ENCODE measurements at places on chromosomes 1 and 21.

DNA sequence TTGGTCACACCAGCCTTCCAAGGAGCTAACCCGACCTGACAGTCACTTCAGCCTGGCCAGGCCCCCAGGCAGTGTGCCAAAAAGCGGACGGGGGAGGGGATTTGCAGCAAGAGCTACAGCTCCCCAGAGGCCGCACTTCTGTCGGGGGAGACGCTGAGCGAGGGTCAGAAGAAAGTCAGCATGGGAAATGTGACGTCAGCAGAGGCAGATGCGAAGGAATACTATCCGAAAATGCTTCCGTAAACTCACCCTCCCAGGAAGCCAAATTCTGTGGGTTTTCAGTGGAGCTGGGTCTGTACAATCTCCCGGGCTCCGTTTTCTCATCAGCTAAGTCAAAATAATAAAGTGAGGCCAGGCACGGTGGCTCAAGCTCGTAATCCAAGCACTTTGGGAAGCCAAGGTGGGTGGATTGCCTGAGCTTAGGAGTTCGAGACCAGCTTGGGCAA lies 28.5 kb upstream of the ECE1 start:
- no peak for DNase-seq

- no peak for DNase-seq
Observed at GRCh38 chr1:229068270-229068987, 202.5 kb upstream of the RAB4A start.

DNA sequence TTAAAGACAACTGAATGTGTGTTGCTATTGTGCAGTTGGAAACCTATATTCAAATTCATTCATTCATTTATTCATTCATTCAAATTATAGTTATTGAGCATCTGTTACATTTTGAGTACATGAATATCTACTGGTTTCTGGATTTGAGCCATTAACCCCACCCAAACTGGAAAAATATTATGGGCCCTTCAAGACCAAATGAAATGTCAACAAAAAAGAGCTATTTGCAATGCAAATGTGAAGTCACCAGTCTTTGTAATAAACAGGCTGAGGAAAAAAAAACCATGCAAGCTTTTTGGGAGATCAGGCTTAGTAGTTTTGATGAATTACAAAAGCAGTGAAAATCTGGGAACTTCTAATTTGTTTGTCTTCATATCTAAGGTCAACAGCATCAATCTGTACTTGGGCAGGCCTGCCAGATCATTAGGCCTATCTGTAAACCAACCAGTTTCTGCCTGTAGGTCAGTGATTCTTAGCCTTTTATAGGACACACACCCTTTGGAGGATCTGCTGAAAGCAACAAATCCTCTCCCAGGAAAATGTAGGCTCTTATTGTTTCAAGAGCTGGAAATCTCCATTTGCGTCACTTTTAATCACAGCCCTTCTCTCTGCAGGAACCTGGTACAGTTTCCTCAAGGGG lies 134.7 kb downstream of the FAM78B start:
- no peak for DNase-seq

DNA sequence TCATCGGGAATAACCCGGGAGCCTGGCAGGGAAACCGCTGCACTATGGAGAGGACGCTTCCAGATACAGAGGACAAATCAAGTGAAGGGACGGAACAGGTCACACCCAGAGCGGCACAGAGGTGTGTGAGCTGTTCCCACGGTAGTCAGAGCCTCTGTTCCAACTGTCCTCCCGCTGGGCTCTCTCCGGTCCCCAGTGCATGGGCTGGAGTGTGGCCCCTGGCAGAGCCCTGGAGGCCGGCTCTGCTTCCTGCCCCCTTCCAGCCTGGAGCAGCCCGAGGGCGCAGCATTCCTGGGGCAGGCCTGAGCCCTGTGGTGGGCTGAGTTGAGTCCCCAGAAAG lies 11.9 kb upstream of the ZBTB21 start:
- DNase-seq = no peak

DNA sequence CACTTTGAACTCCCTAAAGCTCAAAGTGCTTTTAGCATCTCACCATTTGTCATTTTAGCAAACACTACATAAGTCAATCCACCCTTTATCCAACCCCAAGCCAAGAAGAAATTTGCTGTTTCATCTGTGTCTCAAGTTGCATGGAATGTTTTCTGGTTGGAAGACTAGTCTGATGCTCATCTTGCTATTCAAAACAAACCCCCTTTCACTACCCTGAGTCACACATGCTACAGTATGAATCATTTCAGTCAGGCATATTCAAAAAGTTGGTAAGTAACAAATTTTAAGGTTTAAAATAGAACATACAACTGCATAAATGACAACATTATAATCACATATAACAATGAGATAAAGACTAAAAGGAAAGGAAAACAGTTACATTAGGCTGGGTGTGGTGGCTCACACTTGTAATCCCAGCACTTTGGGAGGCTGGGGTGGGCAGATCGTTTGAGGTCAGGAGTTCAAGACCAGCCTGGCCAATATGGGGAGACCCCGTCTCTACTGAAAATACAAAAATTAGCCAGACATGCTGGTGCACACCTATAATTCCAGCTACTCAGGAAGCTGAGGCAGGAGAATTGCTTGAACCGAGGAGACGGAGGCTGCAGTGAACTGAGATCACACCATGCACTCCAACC lies 38.7 kb downstream of the DSTYK start:
- DNase-seq = no peak

- no peak for DNase-seq
Observed at GRCh38 chr1:76390456-76390855, 315.9 kb downstream of the ST6GALNAC3 start.

- no peak for DNase-seq
Observed at GRCh38 chr1:170586321-170587252, 54.6 kb downstream of the GORAB start.

GRCh38 chr1:33841494-33841893 lies 22.4 kb upstream of the HMGB4 start:
- DNase-seq = no peak

- DNase-seq = no peak
Observed at GRCh38 chr1:230599926-230600656, 42.2 kb upstream of the COG2 start.

DNA sequence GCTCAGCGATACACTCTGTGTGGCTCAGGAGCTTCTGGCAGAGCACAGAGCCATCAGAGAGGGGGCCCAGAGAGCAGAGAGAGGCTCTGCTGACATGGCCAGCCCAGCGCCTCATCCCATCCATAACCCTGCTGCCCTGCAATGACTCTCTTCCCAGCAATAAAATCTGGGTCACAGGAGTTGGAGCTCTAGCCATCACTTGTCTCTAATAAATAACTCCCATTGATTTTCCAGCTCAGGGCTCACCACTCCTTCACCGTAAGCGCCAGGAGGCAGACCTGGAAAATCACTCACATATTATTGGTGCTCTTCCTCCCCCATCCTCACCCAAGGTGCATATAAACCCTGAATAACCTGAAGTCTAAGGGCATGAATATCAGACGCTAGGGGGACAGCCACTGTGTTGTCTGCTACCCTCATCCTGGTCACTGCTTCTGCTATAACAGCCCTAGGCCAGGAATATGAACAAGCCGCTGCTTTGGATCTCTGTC lies at the start of gene APCS:
TSS of gene APCS (plus strand) at position 366 of the 491 bp plus-strand sequence. CDS start at position 462, 96 bp downstream.
- no peak for DNase-seq

DNA sequence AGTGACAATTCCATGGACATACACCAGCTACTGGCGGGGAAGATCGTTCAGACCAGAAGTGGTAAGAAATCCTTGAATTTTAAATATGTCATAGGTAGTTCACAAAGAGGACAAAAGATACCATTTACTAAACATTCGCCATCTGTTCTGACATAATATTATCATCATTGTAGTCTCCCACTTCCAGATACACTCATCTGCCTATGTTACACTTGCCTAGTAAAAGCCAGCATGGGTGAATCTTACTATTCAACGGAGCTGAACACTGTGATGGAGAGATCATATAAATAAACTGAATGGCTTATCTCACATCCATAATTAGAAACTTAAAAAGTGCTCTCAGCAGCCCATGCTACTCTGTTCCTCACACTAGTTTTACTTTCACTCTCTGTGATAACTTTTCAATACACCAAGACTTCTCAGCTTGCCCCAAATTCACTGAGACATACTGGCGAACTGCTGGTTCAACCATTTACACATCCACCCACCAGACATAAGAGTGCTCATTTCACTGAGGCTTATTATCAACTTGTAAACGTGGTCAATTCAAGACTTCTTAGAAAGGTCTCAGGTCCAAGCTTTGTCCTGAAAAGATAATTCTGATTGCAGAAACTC lies 463 bp upstream of the PRRC2C start:
- no peak for DNase-seq

GRCh38 chr1:231735411-231735810 lies 108.8 kb downstream of the DISC1 start:
- DNase-seq = no peak

DNA sequence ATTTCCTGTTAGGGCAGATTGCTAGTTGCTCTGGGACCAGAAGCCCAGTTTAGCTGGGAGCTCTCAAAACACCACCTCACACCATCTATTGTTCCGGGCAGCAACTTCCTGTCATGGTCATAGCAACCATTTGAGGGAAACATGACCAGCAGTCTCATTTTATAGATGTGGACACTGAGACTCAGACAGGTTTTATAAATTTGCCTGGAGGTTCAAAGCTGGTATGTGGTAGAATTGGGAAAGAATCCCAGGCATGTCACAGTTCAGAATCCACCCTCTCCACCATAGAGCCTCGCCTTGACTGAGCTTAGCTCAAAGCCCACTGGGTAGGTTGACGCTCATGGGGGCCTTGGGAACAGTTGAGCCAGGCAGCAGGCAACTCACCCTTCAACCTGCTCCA lies 14.0 kb upstream of the TRIM67 start:
- DNase-seq = no peak

GRCh38 chr21:32888971-32889370 lies 117.4 kb upstream of the PAXBP1 start:
- DNase-seq = no peak

DNA sequence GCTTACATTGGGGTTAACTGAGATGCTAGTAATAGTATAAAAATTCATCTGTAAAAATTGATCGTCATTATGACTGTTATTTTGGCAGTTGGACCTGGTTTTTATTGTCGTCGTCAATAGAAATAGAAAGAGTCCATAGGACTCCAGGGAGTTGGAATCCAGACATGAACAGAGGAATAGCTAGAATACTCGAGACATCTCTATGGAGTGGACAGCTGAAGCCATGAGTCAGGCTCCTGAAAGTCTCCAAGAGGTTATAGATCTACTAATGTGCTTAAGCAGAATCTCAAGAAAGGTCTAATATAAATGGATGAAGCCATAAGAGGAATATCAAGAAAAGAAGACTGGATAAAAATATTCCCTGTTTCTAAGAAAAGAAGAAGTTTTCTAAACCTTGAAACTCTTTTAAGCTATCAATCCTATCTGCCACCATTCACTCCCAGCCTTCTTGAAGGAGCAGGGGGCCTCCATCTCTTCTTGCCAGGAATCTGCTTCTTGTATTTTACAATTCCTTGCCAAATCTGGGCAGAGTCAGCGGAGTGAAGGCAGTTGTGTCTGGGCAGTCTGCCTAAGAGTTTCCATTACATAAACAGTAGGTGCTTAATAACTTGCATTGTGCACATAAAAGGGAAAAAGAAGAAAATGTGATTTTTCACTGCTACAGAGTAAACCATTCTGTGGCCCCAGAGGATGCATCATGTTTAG lies 163.3 kb downstream of the ST6GALNAC5 start:
- DNase-seq = no peak

DNA sequence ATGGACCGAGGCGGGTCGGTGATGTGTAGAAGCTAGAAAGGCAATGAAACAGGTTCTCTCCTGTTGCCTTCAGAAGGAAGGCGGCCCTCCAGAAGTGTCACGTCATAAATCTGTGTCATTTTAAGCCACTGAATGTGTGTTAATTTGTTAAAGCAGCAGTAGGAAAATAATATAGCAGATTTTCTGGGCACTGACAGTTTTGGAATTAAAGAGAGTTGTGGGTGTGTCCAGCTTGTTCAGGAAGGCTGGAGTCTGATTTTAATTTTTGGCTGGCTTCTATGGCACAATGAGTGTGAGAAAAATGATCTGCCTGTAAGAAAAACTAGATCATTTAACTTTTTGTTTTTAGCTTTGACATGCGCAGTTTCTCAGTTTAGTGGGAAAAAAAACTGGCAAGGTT lies 177.3 kb downstream of the EDEM3 start:
- no peak for DNase-seq

- no peak for DNase-seq
Observed at GRCh38 chr1:91584878-91585277, 84.2 kb downstream of the CDC7 start.

GRCh38 chr1:153483776-153484175 lies 23.3 kb upstream of the S100A7 start:
- DNase-seq = no peak

DNA sequence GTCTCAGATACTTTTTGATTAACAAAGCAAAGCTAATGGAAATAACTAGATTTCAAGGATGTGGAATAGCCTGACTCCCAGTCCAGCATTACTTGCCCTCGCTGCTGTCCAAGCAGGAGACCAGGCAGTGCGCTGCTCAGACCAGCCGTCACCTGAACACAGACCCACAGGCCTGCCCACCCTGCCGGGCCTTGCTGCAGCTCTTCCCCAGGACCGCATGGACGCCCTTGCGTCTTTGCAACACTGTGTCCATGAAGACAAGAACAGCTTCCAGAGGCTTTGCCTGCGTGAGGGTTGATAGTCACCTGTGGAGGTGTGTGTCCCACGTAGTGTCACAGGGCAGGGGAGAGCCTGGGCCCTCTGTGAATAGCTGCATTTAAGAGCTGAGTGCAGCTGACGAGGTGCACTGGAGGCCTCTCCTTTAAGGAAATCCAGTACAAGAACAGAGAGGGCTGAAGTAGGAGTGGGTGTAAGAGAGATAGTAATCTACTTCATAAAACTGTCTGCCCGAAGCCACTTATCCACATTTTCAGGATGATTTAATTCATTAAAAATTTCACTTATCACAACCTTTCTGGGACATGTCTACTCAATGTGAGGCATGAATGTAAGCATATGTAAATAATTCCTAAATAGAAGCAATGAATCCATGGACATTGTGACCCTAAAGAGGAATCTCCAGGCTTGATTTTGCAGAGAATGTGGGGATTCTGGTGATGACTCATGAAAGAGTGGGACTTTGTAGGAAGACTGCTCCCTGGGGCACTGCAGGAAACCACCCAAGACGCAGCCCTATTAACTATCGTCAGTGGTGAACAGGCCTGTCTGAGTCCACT lies 176.2 kb upstream of the RAB4A start:
- DNase-seq = no peak

- no peak for DNase-seq
Observed at GRCh38 chr1:210332719-210333398, 4.2 kb downstream of the HHAT start.

DNA sequence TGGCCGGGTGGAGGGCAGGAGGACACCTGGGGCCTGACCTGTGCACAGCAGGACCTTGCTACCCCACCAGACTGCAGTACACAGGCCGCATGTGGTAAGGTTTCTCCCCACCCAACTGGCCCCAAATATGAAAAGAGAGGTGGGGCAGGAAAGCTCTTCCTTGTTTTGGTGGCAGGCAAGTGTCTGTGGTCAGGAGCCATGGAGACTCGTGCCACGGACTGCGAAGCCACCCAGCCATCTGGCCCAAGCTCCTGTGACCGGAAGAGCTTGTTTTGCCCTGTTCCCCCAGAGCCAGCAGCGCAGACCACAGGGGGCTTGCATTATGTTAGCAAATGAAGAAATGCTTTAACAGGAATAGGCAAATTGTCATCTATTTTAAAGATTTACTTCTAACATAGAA lies 54.9 kb downstream of the OLIG1 start:
- DNase-seq = no peak

All from NCI-H1930 (cell line).